CD4-positive, alpha-beta T cell treated with Interleukin-12 subunit alpha and Interleukin-12 subunit beta, for 1 hour (primary cell): ENCODE measurements at places on chromosomes 2 and 18.

DNA sequence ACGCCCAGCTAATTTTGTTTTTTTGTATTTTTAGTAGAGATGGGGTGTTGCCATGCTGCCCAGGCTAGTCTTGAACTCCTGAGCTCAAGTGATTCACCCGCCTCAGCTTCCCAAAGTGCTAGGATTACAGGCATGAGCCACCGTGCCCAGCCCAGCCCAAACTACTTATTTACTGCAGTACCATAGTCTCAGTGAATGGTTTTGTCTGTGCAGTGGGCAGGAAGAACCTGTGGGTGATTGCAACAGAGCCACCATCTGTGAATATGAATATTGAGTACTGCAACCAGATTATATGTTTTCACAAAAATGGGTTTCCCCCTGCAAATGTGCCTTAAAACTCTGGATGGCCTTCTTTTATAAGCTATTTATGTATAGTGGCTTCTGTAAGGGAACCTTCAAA is 9.1 kb downstream of the MPPE1 start:
- DNase-seq = no peak

- DNase-seq = no peak
Measured at GRCh38 chr18:66895631-66896030, 291.7 kb upstream of the CDH19 start.

GRCh38 chr2:170227951-170228350 is 50.0 kb downstream of the MYO3B start:
- no peak for DNase-seq

DNA sequence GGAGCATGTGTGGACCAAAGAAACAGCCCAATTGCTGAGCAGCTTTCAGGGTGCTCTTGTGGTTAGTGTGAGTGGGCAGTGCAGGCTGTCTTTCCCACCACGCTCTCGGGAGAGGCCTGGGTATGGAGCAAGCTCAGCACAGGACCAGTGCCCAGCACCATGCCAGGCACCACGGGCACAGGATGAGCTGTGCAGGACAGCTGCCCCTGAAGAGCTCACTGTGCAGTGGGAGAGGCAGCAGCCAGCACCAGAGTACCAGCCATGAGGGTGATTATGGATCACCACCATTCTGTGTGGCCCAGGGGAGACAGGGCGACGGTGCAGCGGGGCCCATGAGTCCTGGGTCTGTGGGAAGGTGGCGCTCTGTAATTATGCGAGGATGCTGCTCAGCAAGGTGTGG is 29.7 kb upstream of the FAHD2A start:
- no peak for DNase-seq

- DNase-seq = peak; percentile 67
Measured at GRCh38 chr2:147910990-147911473, 66.2 kb downstream of the ACVR2A start.

DNA sequence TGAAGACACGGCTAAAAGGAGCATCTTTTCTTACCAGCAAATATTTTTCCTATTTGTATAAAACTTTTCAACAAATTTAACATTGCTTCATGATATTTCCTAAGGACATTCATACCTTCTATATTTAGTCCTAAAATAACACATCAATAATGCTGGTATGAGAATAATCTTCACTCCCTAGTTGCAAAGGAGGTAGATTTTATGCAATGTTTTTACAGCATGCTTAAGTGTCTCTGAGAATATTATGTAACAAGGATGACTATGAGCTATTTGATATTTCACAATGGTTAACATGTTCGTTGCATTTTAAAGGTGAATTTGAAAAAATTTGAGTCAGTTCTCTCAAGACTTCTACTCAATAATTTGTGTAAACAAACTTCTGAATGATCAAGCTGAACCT is 506.7 kb downstream of the NUP35 start:
- no peak for DNase-seq

- DNase-seq = no peak
Measured at GRCh38 chr18:27062802-27063201, 122.3 kb downstream of the CHST9 start.

GRCh38 chr2:10794876-10795275 is 17.7 kb downstream of the PDIA6 start:
- DNase-seq = no peak

GRCh38 chr2:20103530-20103929 is 52.1 kb upstream of the LAPTM4A start:
- no peak for DNase-seq

- no peak for DNase-seq
Measured at GRCh38 chr2:182694189-182694588, 21.9 kb upstream of the DNAJC10 start.

- DNase-seq = no peak
Measured at GRCh38 chr2:106584304-106584954, 97.3 kb downstream of the CD8B2 start.

- DNase-seq = no peak
Measured at GRCh38 chr2:236085647-236086046, 82.5 kb downstream of the GBX2 start.

DNA sequence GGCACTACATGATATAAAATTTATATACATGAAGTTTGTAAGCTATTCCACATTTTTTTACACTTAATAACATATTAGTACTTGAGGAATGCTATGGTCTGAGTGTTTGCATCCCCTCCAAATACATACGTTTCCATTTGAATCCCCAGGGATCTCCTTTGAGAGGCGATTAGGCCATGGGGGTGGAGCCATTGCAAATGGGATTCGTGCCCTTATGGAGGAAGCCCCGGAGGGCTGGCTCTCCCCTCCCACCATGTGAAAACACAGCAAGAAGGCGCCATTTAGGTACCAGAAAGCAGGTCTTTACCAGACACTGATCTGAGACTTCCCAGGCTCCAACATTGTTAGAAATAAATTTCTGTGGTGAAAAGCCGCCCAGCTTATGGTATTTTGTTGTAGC is 20.8 kb upstream of the MBP start:
- no peak for DNase-seq

DNA sequence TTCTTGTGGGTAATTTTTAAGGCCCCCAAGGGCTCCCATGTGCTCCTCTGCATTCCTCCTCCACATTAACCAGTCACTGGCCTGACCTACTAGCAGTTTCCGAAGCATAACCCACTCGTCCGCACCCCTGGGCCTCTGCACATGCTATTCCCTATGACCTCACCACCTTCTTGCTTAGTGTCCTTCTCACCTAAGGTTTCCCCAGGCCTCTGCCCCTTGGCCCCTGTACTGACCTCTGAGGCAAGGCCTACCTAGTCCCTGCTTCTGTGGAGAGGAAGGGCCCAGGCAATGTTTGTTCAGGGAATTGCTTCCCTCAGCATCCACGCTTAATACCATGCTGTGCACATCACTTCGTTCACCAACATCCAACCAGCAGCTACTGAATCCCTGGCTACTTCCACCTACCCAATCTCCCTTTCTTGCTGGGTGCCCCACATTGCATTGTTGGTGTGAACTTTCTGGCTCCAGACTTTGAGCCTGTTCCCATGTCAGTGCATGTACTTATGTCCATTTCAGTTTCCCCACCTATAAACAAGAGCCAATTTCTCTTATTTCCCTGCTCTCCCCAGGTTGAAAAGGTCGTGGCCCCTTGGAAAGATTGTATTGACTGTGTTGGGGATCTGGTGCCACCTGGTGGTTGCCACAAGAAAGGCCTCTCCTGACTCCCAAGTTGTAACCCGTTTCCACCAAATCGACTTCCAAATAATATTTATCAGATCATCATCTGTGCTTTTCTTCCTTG is 19.2 kb upstream of the TMEM177 start:
- DNase-seq = peak; percentile 38

- DNase-seq = no peak
Measured at GRCh38 chr2:66364495-66365333, 70.2 kb upstream of the MEIS1 start.

- DNase-seq = no peak
Measured at GRCh38 chr2:16284941-16285625, 344.7 kb downstream of the MYCN start.

- no peak for DNase-seq
Measured at GRCh38 chr2:205768341-205768740, 86.0 kb downstream of the NRP2 start.

- DNase-seq = no peak
Measured at GRCh38 chr2:234480337-234480736, 16.5 kb downstream of the ARL4C start.

DNA sequence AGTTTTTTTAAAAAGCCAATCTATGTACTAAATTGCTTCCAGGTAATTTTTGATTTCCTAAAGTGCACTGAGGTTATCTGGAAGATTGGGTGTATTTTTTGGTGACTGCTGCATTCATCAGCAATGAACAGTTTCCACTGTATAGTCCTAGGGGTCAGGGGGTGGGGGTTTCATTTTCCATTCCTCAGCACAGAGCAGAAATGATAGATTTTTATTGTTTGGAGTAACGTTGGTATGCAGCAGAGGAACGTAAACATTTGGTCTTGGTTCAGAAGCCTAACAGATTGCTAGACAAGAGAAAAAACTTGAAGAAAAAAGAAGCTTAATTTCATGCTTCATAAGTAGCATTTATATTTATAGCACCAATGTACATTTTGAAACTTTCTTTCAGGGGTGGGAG is 54.9 kb downstream of the ZCCHC2 start:
- no peak for DNase-seq

DNA sequence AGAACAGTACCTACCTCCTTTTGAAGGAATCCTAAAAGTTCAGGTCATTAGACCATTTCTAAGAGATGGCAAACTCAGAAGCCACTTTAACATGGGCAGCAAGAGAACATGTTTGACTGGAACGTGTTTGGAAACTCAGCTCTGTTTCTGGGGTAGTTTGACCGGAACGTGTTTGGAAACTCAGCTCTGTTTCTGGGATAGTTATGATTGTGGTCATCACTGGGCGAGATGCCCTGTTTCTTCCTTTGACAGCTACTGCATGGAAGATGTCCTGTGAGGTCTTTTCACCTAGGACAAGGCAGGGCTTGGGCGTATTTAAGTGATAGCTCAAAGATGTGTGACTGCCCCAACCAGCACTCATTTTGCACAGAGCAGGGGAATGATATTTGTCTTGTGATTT is 19.9 kb upstream of the SERPINB13 start:
- DNase-seq = no peak

GRCh38 chr18:49841236-49842217 is 28.2 kb upstream of the ACAA2 start:
- DNase-seq = no peak

DNA sequence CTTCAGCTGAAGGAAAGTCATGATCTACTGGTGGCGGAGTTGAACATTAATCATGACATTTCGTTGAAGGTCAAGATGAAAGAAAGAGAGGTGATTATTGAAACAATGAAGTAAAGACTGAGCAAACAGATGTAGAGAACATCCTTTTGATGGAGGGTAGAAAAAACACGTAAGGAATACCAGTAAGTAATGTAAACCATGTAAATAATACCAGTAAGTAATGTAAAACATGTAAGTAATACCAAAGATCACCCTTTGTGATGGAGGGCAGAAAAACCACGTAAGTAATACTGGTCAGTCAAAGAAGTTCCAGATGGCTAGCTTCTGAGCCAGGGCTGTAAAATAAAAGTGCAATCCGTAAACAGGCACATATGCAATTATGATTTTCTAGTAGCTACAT is 1387.7 kb downstream of the SUCLG1 start:
- no peak for DNase-seq

DNA sequence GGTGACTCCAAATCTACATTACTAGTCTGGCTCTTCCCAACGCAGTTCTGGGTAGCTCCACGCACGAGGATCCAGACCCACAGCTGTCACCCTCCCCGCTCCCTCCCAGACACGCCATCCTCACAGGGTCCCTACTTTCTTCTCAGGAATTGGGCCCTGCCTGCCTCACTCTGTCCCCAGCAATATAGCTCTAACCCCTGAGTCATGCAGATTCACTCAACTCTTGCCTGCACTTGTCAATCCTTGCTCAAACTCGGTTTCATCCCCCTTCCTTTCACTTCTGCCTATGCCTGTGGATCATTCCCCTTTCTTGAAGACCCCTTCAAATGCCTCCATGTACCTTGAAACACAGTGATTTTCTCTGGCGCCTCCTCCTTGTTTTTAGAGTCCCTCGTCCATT is 5.0 kb downstream of the ST8SIA5 start:
- DNase-seq = no peak

DNA sequence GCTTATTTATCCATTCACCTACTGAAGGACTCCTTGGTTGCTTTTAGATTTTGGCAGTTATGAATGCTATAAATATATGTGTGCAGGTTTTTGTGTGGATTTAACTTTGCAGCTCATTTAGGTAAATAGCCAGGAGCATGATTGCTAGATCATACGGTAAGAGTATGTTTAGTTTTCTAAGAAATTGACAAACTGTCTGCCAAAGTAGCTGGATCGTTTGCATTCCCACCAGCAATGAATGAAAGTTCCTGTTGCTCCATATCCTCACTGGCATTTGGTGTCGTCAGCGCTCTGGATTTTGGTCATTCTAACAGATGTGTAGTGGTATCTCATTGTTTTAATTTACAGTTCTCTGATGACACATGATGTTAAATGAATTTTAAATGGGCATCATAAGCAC is 8.7 kb upstream of the DIPK1C start:
- no peak for DNase-seq

- DNase-seq = no peak
Measured at GRCh38 chr2:46812361-46813019, 103.1 kb downstream of the MCFD2 start.

GRCh38 chr18:70522183-70522680 is 233.4 kb downstream of the SOCS6 start:
- DNase-seq = no peak

DNA sequence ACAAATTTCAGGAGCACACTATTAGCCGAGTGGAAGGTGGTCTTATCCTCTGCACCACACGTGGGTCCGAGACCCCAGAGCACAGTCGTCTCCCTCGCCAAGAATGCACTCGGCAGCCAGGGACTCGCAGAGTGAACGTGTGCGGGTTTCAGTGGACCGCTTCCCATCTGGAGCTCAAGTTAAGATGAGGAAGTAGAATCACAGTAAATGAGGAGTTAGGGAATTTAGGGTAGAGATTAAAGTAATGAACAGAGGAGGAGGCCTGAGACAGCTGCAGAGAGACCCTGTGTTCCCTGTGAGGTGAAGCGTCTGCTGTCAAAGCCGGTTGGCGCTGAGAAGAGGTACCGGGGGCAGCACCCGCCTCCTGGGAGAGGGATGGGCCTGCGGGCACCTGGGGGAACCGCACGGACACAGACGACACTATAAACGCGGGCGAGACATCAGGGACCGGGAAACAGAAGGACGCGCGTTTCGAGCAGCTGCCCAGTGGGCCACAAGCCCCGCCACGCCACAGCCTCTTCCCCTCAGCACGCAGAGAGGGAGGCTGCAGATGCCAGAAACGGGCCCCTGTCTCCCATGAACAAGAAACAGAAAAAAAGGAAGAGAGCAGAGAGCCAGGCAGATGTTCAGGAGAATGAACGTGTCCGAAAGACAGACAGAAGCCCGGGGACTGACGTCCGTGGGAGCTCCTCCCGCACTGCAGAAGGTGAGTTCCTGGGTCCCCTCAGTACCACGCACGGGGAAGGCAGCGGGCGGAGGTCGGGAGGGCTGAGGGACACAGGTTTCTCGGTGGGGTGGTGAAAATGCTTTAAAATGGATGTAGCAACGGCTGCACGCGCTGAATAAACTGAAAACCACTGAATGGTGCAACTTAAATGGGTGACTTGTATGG is 5.4 kb upstream of the KCNG2 start:
- no peak for DNase-seq
